ENCODE measurements at places on chromosomes 5 and 9.

GRCh38 chr9:78539188-78539587 is 242.3 kb downstream of the PSAT1 start:
- DNase-seq = no peak

- DNase-seq = no peak
These were observed 18.6 kb upstream of the KDM4C start for GRCh38 chr9:6739218-6739617.

- no peak for DNase-seq
These were observed 59.1 kb downstream of the HMHB1 start for GRCh38 chr5:143870871-143871632.

- DNase-seq = no peak
These were observed 399.0 kb downstream of the IRX1 start for GRCh38 chr5:3994628-3995027.
